ENCODE measurements at places on chromosomes 2 and 18.

DNA sequence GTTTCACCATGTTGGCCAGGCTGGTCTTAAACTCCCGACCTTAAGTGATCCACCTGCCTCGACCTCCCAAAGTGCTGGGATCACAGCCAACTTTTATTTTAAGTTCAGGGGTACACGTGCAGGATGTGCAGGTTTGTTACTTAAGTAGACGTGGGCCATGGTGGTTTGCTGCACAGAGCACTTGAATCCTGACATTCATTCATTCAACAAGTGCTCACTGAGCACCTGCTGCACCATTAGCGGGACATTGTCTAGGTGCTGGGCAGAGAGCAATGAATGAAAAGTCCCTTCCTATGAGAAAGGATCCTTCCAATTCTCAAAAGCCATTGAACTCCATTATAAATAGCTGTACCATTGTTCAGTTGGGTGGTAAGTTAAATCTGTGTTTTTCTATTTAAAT, 31.0 kb downstream of the TGFA start:
- DNase-seq: no peak

DNA sequence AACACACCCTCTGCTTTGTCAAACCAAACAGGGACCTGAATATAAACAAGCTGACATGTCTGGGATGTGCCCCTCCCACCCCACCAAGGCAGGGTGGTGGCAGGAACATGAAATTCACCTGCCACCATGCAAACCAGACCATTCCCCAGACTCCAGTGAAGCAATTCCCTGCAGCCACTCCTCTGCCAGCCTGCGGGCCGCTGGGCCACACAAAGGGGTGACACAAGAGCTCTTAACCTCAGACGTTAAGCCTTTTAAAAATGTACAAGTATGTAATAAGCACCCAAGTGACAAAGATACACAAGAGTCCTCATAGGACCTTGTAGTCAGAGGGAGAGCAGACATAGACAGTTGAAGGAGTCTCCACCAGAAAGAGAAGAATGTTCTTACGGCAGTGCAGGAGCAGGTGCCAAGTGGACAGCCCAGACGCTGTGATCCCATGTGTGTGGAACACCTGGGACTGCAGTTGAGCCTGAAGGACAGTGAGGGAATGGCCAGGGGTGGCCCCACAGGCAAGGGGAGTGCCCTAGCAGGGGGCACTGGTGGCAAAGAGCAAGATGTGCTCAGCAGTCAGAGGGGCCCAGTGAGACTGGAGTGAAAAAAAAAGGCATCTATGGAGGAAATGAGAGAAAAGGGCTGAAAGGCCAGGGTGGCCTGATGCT, 36.9 kb downstream of the CRACDL start:
- DNase-seq: no peak

- DNase-seq: no peak
Observed at GRCh38 chr2:156155319-156155718, 177.2 kb downstream of the NR4A2 start.

DNA sequence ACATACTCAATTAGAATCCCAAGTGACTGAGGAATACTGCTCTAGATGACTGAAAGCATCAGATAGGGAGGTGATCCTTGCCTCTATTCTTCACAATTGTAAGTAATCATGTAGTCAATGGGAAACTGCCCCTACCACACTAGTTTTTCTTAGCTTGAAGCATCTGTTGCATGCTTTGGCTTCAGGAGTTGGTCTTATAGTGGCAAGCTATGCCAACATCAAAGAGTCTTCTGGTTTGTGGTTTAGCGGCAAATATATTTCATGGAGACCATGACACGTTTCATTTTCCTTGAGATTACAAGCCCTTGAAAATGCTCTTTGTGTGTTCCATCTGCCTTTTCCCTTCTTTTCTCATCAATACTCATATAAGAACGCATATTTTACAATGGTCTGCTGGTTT, 12.9 kb downstream of the DCC start:
- DNase-seq: no peak

DNA sequence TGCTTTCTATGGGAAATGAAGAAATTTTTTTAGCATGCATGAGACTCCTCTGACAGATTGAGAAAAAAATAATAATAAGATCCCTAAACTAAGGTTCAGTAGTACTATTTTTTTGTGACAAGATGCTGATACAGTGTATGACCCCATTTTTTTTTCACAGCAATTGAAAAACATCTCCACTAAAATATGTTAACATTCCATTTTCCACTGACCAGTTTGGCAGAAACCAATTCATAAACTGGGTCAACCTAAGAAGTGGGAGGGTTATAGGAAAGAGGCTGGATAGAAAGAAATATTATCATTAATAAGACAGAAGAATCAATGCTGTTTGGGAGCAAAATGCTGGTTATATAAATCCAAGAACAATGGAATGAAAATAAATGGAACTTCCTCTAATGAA, 182.7 kb downstream of the ANTXR1 start:
- no peak for DNase-seq

DNA sequence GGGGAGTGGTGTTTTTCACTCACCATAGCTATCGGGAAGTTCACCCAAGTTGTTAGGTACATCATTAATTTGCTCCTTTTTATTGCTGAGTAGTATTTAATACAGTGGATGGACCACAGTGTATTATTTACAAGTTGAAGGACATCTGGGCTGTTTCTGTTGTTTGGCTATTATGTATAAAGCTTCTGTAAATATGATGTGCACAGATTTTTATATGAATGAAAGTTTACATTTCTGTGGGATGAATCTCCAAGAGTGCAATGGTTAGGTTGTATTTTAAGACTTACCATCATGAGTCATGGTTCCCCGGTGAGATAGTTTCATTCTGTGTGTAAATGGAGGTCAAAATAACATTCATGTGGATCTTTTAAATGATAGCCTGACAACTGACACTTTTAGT, 337.4 kb downstream of the PTPRM start:
- no peak for DNase-seq

DNA sequence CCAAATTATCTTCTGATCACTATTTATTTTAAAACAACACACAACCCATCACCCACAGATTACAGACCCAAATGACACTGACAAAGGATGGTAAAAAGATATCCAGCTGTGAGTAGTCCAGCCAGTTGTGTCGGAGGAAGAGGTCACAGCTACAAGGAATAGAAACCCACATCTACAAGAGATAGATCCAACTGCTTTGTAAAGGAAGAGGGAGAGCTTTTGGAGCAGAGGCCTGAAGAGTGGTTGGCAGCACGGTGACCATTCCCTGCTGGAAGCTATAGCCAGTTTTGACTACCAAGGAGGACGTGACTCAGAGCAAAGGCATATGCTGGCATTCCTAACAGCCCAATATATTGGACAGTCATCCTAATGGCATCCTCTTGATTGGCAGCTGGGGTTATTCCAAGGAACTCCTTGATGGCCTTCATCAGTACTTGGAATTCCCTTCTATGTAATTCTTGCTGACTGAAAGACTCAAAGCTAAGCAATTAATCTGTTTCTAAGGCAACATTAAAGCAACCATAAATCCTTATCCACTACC, 17.1 kb downstream of the SLC8A1 start:
- peak; percentile 91 for DNase-seq

DNA sequence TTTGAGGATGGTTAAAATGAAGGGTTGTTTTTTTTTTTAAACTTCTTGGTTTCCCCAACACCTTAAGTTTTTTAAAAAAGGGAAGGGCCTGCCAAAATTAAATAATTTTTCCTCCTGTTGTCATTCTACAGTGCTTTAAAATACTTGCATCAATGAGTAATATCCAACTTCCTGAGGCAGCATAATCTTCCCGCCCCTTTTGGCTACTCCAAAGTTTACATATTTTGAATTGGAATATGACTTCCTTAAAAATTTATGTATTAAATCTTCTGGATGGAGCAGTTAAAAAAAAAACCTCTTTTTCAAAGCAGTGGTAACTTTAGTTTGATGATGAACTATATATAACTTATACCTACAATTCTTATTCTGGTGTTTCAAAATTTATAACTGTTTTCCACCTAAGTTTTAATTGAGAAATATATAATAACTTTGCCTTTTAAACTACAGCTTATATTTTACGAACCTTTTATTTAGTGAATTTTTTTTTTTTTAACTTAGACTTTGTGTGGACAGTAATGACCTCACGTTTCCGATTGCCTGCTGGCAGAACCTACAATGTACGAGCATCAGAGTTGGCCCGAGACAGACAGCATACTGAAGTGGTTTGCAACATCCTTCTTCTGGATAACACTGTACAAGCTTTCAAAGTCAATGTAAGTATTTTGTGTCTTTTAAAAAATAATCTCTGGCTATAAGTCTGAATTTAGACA, 49.8 kb downstream of the PTPN4 start:
- peak; percentile 21 for DNase-seq

DNA sequence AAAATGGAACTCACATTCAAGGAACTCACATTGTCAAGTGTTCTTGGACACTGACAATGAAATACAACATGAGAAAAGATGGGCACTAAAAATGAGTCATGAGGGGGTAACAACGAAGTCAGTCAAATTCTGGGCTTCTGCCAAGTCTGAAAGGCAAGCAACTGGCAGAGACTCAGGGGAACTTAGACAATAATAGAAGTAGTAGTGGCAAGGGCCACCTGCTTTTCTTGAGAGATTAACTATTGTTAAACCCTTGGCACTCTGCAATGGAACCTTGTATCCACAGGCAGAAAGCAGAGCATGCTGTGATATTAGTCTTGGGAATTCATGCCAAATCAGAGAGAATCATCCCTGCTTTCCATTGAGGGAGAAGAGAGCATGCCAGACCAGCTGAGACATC, 382.6 kb upstream of the CDH2 start:
- no peak for DNase-seq

DNA sequence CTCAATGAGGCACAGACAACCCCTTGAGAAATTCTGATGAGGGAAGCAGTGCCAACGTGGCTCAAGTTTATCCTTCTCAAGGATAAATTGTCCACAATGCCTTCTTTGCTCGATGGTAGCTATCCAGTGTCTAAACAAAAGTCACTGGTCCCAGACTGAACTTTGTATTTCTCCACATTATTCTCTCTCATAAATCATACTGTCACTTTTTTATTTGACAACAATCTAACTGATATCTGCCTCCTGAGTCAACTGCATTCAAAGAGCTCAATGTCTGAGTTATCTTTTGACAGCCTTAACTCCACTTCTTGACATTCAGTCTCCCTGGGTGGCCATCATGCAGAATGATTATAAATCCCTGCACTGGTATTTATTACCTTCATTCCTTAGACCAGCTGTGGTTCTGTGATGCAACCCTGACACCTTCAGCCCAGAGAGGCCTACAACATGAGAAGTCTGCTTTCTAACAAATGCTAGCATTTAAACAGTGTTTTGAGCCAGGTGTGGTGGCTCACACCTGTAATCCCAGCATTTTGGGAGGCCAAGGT, 38.2 kb downstream of the IMMT start:
- no peak for DNase-seq

DNA sequence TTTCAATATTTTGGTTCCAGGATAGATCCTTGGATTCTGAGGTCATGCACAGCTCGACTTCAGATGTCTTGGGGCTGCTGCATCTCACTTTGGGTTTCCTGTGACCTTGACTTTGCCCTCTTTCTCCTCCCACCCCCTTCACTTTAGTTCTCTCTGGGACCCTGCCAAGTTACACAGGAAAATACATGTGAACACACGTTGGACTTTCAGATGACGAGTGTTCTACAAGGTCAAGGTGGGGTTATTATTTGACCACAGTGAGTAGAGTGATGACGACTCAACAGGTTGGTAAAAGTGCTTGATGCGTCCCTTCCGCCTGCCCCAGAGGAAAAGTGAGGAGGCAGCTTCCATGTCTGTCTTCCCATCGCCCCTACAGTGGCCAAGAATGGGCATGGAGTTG, 122.4 kb upstream of the SMAD2 start:
- no peak for DNase-seq

GRCh38 chr18:35827903-35828275, 144.6 kb upstream of the RMP24 start:
- DNase-seq: no peak

DNA sequence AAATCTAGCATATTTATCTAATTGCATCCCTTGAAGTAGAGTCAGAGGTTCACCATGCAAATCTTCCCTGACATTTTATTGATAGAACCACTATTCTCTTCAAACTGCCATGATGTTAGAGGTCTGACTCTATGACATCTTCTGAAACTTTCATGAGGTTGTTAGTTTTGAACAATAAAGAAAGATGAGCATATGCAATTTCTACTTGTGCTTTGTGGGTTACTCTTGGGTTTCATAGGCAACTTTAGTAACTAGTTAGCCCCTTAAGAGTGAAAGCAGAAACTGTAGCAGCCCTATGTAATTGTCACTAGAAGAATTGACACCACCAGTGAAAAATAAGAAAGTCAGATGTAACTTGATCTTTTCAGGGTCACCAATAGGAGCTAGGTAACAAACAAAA, 53.1 kb upstream of the ZEB2 start:
- DNase-seq: no peak

- DNase-seq: peak; percentile 29
Observed at GRCh38 chr2:176931588-176932563, 280.7 kb upstream of the HNRNPA3 start.

GRCh38 chr2:230356084-230356483, 29.1 kb downstream of the SP140L start:
- no peak for DNase-seq

- DNase-seq: no peak
Observed at GRCh38 chr2:141316103-141316502, 814.7 kb downstream of the LRP1B start.

- DNase-seq: no peak
Observed at GRCh38 chr2:160835166-160835565, 325.1 kb upstream of the TANK start.

DNA sequence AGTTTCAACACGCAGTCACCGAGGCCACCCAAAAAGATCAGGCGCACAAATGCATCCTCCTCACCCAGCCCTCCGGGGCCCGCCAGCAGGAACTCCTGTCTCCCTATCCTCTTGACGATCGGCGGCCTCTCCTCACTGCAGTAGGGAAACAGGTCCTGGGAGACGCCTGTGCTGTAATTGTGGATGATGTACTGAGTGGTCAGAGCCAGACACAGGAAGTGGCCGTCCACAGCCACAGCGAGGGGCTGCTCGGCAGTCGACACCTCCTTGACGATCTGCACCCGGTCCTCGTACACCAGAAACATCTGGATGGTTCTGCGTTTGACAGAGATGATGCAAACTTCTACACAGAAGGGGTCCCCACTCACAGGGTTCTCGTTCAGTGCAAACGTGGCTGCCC, 22.0 kb downstream of the TGFBRAP1 start:
- no peak for DNase-seq

DNA sequence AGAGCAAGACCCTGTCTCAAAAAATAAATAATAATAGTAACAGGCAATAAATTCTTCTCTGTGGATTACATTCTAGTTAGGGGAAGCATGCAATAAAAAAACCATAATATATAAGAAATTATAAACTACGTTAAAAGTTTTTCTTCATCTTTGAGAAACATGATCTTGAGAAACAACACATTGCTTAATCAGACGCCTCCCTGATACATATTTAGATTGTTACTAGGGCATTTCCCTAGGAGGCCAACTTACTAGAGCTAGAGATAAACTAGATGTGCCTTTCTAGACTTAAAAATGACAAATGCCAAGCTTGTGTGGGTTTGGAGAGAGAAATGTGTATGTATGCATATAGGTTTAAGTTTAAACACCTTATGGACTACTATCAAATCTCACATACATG, 76.3 kb upstream of the GALNT5 start:
- DNase-seq: no peak
